ENCODE measurements at places on chromosomes 1 and 21.
A peak's percentile ranks its signal among the peaks of the same experiment; 100 is the strongest.

- no peak for DNase-seq
Observed at GRCh38 chr1:12215118-12215961, 14.5 kb upstream of the VPS13D start.

DNA sequence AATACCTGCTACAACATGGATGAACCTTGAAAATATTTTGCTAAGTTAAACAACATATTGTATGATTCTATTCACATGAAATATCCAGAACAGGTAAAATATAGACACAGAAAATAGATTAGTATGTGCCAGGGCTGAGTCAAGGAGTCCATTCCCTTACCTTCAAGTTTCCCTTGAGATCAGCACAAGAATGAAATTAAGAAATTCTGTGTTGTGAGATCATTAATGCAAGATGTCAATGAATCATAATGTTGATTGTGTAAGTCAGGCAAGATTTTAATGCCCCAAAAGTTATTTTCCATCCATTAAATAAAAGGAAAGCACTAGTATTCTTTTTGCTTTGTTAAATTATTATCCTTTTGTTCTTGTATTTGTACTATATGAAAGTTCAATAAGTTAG, 139.4 kb downstream of the MRPL39 start:
- DNase-seq: no peak

- no peak for DNase-seq
Observed at GRCh38 chr1:194515916-194516315, 1329.5 kb upstream of the B3GALT2 start.

- DNase-seq: no peak
Observed at GRCh38 chr1:93839307-93839706, 39.7 kb downstream of the DNTTIP2 start.

DNA sequence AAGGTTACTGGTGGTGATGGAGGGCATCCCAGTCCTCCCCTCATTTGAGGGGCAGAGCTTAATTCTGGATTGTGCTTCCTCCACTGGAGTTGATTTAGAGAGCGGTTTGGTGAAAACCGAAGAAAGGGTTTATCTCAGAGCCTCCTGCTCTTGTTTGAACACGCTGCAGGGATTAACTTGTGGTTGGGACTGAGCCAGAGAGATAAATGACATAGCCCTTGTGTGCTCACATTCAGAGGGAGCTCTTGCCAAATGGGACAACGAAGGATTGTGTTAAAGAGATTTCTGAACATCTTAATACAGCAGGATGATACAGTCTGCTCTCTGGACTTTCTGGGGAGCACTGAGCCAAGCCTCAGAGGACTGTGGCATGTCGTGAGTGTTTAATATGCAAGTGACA, 308.2 kb downstream of the DISC1 start:
- DNase-seq: peak; percentile 77

GRCh38 chr1:98921817-98922216, 82.8 kb downstream of the PLPPR5 start:
- no peak for DNase-seq

- DNase-seq: peak; percentile 73
Observed at GRCh38 chr1:235588916-235589515, 60.6 kb downstream of the GNG4 start.

Data from A172 (cell line).